Stimulated activated CD4-positive, alpha-beta T cell treated with anti-CD3 and anti-CD28 coated beads, Interleukin-4, amount 100 ng/mL, for 1 hour (primary cell): ENCODE measurements at places on chromosomes 1 and 21.

GRCh38 chr1:61241411-61241838, 159.1 kb downstream of the NFIA start:
- DNase-seq, result no peak

GRCh38 chr21:25931765-25932164, 197.0 kb downstream of the GABPA start:
- DNase-seq, result no peak

DNA sequence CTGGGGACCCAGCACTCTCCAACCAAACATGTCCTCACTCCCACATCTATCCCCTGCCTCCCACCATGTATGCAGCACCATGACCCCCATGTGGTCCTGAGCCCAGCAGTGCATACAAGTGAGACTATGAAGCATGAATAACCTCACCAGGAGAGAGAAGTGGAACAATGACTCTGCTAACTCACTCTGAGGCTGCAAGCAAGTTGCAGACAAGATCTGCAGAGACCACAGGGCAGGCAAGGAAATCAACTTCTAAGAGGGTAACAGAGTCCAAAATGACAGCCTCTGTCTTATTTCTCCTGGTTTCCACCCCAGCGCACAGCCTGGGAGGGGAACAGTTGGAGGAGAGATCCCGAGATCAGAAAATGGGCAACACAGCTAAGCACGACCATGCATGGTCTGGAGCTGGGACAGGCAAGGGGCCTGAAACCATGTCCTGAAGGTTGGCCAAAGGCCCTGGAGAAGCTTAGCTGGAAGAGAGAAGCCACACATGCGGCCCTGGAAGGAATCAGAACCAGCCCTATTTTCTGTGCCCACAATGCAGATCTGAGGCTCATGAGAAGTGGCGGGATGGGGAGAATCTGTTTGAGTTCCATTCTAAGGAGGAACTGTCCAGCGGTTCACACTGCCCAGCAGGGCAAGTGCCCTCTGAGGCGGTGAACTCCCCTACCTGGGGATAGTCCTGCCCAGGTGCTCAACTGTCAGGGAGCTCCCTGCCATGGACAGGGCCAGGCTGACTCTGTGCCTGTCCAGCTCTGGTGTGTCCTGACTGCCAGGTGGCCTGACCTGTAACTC, 12.5 kb upstream of the REN start:
- no peak for DNase-seq

DNA sequence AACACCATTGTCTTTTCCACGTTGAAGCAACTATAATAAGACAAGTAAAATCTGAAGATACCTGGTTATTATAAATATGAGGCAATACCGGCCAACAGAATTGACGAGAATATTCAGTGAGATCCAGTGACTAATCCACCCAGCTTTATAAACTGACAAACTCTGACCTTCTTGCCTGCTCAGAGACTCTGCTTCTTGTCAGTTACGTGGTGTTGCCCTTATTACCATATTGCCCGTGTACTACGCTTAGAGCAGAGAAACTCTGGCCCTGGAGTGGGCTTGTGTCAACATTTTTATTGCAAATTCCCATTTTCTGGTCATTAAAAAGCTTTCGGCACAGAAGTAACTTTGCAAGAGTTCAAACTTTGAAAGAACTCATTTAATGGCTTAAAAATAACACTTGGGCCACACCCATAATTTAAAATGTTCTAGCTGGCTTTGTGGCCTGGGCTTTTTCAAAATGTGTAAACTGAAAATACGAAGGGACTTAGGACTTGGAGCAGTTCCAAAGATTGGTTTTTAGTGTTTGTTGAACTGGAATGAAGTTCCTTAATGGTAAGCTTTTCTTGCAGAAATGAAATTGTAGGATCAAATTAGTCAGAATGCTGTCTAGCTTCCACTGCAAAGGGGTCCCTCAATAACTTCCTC, 266.2 kb downstream of the LMO4 start:
- DNase-seq, result no peak

DNA sequence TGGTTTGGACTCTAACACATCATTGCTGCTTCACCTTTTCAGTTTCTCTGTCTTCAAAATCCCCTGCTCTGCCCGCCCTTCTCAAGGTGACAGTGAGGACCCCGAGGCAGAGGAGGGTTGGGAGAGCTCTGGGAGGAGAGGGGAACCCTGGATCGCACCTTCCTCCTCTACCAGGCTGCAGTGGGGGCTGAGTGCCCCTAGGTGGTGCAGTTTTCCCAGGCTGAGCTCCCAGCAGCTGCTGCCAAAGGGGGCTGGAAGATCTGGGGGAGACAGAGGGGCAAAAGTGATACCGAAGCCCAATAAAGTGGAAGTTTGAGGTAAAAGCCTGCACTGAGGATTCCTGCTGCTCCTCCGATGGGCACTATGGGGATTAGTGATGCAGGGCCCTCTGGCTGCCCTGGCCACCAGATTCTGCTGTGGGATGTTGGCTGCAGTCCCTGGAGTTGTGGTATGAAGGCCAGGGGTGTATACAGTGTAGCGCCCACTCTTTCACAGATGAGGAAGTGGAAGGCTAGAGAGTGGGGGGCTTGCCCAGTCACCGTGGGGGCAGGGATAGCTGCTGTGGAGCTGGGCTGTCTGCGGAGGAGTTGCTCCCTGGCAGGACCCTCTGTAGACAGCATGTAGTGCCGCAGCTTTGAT, 40.7 kb upstream of the SCMH1 start:
- peak; percentile 19 for DNase-seq

- no peak for DNase-seq
Observed at GRCh38 chr1:161382214-161383019, 14.7 kb upstream of the CFAP126 start.

- no peak for DNase-seq
Observed at GRCh38 chr1:21280011-21280471, 10.2 kb downstream of the ECE1 start.

DNA sequence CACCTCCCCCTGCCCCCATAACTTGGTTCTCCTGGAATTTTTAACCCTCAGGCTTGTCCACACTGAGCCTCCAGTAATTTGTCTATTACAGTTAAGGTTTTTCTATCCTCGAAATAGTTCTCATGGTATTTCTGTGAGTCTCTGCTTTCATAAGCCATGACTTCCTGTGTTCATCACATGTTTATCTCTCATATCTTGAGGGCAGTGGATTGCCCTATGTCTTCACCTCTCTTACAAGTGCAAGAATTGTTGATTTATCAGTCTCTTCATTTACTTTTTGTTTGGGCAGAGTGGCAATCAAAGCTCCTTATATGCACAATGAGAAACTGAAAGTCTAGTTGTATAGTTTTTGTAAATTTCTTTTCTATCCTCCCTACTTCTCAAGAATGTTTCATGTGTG, 328.4 kb downstream of the PLA2G4A start:
- DNase-seq, result no peak

- DNase-seq, result no peak
Observed at GRCh38 chr21:37119421-37120218, 46.6 kb downstream of the TTC3 start.

DNA sequence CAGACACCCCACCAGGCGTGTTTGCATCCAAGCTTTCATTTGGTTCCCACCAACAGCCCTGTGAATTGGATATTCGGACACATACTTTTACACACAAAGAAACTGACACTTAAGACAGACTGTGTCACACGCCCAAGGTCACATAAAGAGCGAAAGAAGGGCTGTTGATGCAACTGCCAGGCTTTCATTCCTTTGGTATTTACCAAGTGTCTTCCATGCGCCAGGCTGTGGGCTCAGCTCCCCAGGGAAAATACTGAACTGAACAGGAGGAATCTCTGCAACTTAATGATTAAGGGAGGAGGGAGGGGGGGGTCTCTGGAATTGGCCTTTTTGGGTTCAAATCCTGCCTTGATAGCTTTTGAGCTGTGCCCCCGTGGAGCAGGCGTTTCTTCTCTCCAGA, 122.8 kb downstream of the ACTL8 start:
- no peak for DNase-seq

DNA sequence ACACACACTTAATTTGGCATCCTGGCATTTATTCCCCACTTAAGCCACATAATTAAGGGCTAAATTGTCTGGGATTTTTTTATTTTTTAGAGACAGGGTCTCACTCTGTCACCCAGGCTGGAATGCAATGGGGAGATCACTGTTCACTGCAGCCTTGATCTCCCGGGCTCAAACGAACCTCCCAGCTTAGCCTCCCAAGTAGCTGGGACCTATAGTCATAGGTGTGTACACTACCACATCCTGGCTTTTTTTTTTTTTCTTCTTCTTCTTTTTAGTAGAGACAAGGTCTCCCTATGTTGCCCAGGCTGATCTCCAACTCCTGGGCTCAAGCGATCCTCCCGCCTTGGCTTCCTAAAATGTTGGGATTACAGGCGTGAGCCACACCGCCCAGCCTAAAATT, 24.2 kb downstream of the ZZZ3 start:
- no peak for DNase-seq

DNA sequence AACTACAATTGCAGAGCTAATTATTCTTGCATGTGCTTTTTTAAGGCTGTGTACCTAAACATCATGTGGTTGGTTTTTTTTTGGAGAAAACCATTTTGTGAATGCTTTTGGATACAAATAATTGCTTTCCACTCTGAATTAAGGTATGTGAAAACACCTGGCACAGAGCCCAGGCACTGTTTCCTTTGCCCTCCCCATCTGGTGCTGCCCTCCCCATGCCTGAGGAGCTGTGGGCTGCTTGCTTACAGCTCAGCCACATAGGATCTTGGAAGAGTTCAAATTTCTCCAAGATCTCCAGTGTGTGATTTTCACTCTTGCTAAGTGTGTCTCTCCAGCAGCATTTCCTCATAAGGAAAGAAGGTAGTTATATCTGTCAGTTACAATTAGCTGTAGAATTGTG, 27.8 kb downstream of the DNM3 start:
- DNase-seq, result no peak

GRCh38 chr1:4599521-4599920, 54.9 kb upstream of the AJAP1 start:
- DNase-seq, result no peak

DNA sequence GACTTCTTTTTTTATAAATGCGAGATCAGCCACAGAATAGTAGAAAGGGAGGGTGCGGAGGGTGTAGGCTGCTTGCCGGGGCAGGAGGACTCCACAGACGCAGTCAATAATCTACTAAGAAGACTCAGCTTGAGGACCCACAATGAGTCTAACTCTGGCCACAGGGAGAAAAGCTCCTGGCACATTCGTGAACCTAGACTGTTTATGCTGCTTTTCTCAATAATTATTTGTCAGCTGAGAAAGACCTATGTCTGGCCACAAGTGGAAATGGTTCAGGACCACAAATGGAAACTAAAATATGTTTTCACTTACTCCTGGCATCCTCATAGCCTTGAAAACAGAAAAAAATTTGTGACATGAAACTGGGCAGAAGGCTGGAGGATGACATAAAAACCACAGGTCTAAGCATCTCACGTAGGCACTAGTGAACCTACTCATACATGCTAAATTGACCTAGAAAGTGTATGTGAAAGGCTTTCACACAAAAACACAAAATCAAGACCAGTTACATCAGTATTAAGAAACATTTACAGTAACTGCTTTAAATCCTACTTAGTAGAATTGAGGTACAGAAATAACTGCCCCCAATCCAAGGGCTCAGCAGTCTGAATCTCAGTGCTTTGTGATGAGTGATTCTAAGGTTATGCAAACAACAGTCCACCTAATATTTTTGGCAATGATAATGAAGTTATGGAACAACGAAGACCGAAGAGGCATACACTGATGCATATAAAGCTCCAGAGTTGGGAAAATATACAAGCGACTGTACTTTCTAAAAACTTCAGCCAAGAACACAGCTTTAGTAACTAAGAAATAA, 159.5 kb downstream of the SLC45A1 start:
- DNase-seq, result no peak

- DNase-seq, result no peak
Observed at GRCh38 chr1:80448081-80448480, 1352.7 kb upstream of the ADGRL2 start.

DNA sequence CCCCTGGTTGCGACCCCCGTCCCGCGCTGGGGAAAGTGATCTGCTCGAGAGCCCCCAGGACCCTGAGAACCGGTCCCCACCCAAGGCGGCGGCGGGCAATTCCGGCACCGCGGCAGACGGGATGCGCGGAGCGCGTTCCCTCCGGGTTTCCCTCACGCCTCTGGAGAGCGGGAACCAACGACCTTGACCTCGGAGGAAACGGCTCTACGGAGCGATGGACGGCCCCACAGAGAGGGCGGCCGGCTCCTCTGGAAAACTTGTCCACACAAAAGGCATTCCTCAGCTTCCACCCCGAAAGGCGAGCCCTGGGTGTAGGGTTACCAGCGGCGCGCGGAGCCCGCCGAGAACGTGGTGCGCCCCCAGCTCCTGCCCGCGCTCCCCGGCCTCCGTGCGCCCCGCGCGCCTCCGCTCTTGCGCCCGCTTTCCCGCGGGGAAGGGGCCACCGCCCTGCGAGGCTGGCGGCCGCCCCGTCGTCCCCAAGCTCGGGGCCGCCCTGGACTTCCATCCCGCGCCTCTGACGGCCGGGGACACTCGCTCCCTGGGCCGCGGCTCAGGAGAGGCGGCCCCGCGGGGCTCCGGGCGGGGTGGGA, 391 bp upstream of the KIAA1614 start:
- DNase-seq, result no peak
